Activated T-helper 1 cell treated with anti-CD3 and anti-CD28 coated beads, Interleukin-12 subunit alpha, Interleukin-12 subunit beta, Interleukin-2, Interleukin-4 antibody, amounts not matched to agents 30 ng/mL and 10 ng/mL and 1 ng/mL, durations not matched to agents 14 hours and 24 hours and 36 hours (primary cell): ENCODE measurements at places on chromosomes 11 and 22. TPM values are rescaled to one million over a fixed set of nuclear protein-coding genes. Genes with fewer than 3 reads are reported as not detected.

The CBLIF gene
- not detected in 2 replicates for total RNA-seq

The ROBO4 gene
- not detected in 2 replicates for total RNA-seq

The SLC22A12 gene
- not detected in 2 replicates for total RNA-seq

The APOL3 gene
- 52.4 and 53.5 TPM in 2 replicates for total RNA-seq

GRCh38 chr11:36683818-36684217, 85.8 kb upstream of the RAG2 start:
- H3K4me1 ChIP-seq = no peaks in the 10 kb centered on the region
- DNase-seq = no peak

DNA sequence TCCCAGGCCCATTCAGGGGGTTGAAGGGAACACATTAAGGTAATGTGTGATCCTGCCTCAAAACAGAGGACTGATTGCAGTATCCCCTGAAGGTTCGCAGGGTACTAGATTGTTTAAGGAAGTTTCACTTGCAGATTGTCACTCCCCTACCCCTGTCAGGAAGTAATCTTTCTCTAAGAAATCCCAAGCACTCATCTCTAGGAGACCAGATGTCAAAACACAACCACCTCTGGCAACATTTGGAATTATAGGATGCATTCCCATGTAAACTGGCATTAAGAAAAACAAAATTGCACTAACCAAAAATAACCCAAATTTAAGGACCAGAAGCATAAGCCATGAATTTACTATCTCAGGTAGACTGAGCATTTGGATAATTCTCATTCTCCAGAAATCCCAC, 1.6 kb downstream of the MRPL17 start:
- H3K4me3 ChIP-seq = peak overlapping the region; percentile 99
- no peaks in the 10 kb centered on the region for H3K27me3 ChIP-seq
- H3K4me1 ChIP-seq = peaks cover 30% of the 10 kb centered on the region
- DNase-seq = no peak
- peaks cover 40% of the 10 kb centered on the region for H3K36me3 ChIP-seq
- H3K27ac ChIP-seq = no peak overlapping the region

- H3K4me1 ChIP-seq = peaks cover 7% of the 10 kb centered on the region
- no peak overlapping the region for H3K27ac ChIP-seq
- H3K4me3 ChIP-seq = no peak overlapping the region
- H3K27me3 ChIP-seq = peaks cover 72% of the 10 kb centered on the region
Measured at GRCh38 chr11:64719406-64719805, 3.6 kb downstream of the NRXN2 start.

- no peaks in the 10 kb centered on the region for H3K4me1 ChIP-seq
- no peak within 1 kb of the TSS for H3K4me3 ChIP-seq
- H3K27me3 ChIP-seq = no peaks in the 10 kb centered on the region
- H3K27ac ChIP-seq = no peak within 1 kb of the TSS
- no peaks in the 10 kb centered on the region for H3K36me3 ChIP-seq
Measured at GRCh38 chr11:4704054-4704789, at the start of gene MMP26. TSS of gene MMP26 (plus strand) at chr11:4704784.

GRCh38 chr11:1227551-1228100, 4.8 kb downstream of the MUC5B start:
- no peaks in the 10 kb centered on the region for H3K36me3 ChIP-seq
- no peak overlapping the region for H3K4me3 ChIP-seq
- no peak for DNase-seq
- no peak overlapping the region for H3K27ac ChIP-seq
- no peaks in the 10 kb centered on the region for H3K27me3 ChIP-seq

- H3K27ac ChIP-seq = no peak overlapping the region
- no peaks in the 10 kb centered on the region for H3K4me1 ChIP-seq
- no peak overlapping the region for H3K4me3 ChIP-seq
- peak; percentile 6 for DNase-seq
- peaks cover 8% of the 10 kb centered on the region for H3K36me3 ChIP-seq
- H3K27me3 ChIP-seq = no peaks in the 10 kb centered on the region
Measured at GRCh38 chr11:43419460-43419859, 60.7 kb downstream of the TTC17 start.

DNA sequence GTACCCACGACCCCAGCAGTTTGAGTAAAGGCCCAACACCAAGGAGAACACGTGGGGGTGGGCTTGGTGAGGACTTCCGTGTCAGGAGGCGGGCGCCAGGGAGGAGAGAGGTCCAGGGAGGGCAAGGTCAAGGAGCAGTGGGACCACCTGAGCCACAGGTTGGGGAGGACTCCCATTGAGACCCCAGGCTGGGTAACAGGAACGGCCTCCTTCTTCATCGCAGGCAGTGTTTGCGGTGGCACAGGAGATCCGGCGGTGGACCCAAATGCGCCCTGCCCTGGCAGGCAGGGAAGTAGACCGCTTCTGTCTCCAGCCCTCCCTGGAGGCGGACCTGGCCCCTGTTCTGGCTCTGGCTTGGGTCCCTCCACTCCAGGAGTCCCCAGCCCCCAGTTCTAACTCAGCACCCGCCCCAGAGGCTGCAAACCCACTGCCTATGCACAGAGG, 5.9 kb upstream of the TBX1 start:
- H3K4me3 ChIP-seq = no peak overlapping the region
- no peaks in the 10 kb centered on the region for H3K36me3 ChIP-seq

DNA sequence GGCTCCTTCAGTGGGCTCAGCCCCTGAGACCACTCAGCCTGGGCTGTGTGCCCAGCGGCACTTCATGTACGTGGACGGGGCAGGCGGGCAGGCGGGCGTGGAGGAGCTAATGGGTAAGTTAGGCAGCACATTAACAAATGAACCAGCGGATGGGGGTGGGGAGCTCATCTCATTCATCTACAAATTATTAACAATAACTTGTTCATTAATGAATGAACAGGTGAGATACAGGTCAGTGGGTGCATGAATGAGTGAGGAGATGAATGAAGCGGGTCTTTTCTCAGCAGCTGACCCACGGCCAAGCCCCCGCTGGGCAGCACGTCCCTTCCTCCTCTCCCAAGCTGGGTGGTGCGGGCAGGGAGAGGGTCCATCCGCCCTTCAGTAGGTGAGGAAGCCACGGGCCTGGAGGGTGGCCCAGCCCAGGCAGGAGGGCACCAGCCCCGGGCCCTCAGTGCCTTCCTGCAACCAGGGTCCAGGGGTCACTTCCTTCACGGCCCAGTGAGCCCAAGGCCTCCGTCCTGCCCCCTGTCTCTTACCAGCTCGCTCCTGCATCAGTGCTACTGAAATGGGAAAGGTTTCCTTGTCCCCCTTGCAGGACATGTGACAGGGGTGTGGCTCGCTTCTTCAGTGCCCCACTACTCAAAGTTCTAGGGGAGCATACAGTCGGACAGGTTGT, 60.5 kb upstream of the KCNQ1OT1 start:
- H3K4me3 ChIP-seq = no peak overlapping the region
- DNase-seq = no peak
- H3K36me3 ChIP-seq = no peaks in the 10 kb centered on the region
- H3K4me1 ChIP-seq = no peaks in the 10 kb centered on the region
- H3K27me3 ChIP-seq = no peaks in the 10 kb centered on the region

GRCh38 chr11:114366331-114367243, 33.7 kb downstream of the C11orf71 start:
- DNase-seq = no peak
- H3K4me3 ChIP-seq = no peak overlapping the region
- H3K27me3 ChIP-seq = peaks cover 2% of the 10 kb centered on the region

- no peak overlapping the region for H3K27ac ChIP-seq
- H3K36me3 ChIP-seq = no peaks in the 10 kb centered on the region
- H3K4me1 ChIP-seq = no peaks in the 10 kb centered on the region
Measured at GRCh38 chr11:64539711-64540427, 51.2 kb upstream of the SLC22A12 start.

GRCh38 chr11:97033178-97033577, 643.4 kb downstream of the JRKL start:
- DNase-seq = no peak
- H3K36me3 ChIP-seq = no peaks in the 10 kb centered on the region
- H3K4me3 ChIP-seq = no peak overlapping the region
- no peaks in the 10 kb centered on the region for H3K4me1 ChIP-seq
